ENCODE measurements at places on chromosomes 6 and 20.

DNA sequence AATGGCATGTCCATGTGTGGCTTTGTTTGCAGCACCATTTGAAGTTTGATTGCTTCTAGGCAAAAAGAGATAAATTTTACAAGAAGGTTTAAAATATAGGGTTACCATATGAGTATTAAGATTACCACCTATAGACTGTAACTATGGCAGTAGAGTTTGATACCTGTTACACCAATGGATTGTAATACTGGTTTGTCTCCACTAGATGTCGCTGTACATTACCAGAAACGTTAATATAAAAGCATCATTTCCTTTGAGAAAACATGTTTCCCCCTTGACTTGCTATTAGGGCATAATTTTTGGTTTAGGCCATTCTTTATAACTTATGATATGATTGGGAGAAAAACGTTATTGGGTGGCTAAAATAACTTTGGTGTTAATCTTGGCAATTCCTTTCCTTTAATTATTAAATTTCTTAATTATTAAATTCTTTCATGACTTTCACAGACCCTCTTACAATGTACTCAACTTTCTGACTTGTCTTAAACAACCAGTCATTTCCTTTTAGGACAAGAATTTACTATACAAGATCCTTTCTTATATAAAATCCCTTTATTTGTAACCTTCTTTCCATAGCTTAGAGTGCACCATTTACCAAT, 42.8 kb downstream of the HLA-DPB1 start:
- peak; percentile 74 for DNase-seq

DNA sequence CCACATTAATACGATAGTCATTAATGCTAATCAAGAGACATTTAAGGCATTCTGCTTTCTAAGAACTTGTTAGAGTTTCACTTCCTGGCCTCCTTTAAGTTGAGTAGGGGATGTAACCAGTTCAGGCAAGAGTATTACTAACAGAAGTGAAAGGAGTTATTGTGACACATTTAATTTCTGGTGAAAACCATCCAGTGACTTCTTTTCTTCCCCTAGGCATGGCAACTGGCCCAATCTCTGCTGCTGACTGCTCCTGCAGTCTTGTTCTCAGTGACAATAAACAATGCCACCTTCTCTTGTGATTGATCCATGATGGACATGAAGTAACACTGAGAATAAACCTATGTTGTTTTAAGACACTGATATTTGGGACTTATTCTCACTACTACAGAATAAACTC, 130.9 kb upstream of the DEFB112 start:
- DNase-seq = no peak

DNA sequence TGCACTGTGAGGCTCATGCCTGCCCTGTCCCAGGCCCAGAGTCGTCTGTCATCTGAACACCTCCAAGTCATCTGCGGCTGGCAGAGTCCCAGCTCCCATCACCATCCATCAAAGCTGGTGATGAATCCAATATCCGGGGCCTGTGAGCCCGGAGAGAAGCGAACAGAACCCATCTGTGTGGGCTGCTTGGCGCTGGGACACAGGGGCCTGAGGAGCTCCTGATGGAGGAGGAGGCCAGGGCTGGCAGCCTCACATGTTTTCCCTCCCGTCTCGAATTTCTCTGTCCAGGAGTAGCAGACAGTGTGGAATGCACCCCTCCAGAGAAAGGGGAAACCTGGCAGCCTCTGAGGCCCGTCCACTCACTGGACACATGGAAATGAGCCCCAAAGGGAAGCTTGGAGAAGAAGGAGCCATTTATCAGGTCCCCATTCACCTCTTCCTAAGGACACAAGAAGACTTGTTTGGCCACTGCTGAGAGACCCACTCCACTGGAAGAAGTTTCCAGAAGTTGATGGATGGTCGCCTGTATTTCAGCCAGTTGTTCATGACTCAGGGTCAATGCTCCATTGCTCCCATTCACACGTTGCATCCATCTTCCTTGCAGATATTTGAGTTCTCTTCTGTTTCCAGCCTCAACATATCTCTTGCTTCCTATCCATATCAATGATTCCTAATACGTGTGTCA, 307.5 kb upstream of the SULF2 start:
- no peak for DNase-seq

GRCh38 chr20:40908309-40908708, 120.3 kb upstream of the TOP1 start:
- DNase-seq = no peak

DNA sequence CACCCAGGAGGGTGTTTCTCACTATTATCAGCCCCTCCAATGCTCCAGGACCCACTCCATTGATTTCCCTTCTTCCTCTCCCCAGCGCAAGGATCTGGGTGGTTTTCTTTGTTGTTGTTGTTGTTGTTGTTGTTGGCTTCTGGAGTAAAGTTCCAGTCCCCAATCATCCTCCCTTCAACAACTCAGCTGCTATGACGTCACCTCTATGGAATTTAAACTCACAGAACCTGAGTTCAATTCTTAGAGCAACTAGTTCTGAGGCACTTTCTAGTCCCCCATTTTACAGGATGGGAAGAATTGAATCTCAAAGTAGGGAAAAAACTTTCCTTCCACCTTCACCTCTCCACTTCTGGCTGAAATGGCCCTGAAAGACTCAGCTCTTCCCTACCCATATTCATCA, 9.7 kb upstream of the WFDC8 start:
- DNase-seq = no peak

Measured in NCI-H82 (cell line).